ENCODE measurements at places on chromosomes 4 and X.

DNA sequence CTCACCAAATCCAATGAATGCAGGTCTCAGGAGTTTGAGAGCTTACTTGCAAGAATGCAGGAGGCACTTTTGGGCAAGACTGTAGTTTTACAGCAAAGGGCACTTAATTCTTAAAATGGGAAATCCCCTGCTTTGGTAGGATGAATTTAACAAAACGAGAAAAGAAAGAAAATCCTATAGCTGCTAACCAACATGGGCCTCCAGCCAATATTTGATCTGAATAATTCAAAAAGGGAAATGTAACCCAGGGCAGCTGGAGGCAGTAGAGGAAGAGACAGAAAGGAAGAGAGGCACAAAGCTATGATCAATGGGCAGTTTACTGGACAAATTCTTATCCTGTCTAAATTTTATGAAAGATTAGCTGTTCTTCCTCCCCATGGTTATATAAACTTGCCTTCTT, 142.3 kb downstream of the SH3KBP1 start:
- DNase-seq = no peak

- no peak for DNase-seq
Observed at GRCh38 chrX:67723580-67724351, 179.9 kb downstream of the AR start.

DNA sequence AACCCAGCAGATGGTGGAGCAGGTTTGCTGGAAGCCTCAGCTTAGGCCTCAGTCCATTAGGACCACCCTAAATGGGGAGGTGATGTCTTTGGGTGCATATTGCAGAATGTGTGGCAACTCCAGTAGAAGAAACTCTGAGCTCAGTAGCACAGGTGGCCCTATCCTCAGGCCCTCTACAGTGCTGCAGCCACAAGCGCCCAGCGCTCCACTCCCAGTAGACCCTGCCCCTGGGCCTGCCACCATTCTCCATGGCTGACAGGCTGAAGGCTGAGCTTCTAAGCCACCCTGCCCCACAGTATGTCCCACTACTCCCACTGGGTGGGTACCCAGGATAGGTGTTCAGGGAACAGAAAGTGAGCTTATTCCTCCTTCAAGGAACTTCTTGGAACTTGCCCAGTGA, 162.8 kb upstream of the MAMLD1 start:
- no peak for DNase-seq

DNA sequence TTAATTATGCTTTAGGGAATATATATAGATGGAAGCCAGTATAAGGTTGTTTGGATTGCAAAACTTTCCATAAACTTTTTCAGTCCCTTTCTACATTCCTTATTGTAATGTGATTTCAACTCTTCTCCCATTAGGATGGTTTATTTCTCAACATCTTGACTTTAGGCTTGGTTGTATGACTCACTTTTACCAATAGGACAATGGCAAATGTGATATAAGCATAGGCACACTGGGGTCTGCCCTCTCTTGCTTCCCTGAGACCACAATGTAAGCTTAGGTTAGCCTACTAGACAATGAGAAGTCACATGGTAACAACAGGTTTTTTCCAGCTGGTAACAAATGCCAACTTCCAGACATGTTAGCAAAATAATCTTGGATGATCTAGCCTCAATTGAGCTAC, 163.3 kb upstream of the RBPJ start:
- DNase-seq = no peak

DNA sequence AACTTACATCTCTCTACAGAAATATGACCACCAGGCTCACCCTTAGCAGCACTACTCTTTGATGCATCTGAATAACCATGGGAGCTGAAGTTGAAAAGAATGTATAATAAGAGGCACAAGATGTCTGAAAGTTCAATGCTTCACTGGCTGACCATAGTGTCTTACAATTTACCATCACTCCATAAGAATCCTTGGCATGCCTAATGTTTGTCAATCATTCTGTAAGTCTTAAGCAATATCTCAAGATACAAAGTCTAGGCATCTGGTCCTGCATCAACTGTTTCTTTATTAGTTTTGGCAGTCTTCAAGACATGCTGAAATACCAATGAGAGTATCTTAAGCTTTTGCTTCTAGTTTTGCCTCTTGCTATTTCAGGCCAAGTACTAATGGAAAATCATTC, 755.5 kb downstream of the STIM2 start:
- no peak for DNase-seq

DNA sequence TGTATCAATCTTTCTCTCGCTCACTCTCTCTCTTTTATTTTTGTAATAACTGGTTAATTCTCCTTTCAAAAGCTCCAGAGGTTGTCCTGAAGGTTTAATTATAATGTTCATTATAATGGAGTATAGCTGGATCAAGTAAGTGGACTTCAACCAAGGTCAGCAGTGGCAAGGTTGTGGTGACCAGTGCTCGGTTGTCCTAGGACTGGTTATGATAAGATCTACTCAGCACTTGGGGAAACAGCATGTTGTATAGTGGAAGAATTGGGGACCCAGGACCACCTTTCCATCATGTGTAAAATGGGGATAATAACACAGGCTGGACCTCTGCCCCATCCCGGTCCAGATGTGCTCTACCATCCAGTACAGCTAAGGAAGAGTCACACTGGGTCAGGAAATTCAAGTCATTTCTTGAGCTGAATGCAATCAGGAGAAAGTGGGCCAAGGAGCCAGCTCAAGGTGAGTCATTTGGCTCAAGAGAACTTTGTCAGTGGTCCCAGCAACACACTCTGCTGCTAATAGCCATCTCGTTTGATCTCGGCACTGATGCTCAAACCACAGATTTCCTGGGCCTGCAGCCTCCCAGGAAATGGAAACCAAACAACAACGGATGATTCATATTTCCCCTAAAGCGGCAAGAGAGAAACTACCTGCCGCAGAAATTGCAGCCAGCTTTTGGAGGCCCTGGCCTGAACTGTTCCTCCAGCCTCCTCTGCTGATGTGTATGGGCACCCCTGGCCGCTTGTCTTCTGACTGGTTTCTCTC, 123.6 kb upstream of the RBPJ start:
- DNase-seq = peak; percentile 12

GRCh38 chr4:185640811-185641675, 105.7 kb upstream of the PDLIM3 start:
- no peak for DNase-seq

DNA sequence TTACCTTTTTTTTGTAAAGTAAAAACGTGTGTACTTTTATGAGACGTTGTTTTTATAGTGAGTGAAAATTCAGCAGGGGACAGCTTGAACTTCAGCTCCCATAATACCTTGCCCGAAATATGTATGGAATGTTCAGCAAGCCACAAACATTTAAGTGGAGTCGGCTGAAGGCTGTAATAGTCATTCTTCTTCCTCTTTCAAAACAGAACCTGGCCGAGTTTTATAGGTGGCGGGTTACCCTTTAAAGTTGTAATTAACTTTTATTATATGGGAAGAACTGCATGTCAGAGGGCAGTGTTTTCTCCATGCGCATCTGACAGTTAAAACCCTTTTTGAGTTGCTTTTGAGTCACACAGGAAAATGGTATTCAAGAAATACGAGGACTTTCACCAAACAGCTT, 50.7 kb downstream of the CLDN34 start:
- no peak for DNase-seq

DNA sequence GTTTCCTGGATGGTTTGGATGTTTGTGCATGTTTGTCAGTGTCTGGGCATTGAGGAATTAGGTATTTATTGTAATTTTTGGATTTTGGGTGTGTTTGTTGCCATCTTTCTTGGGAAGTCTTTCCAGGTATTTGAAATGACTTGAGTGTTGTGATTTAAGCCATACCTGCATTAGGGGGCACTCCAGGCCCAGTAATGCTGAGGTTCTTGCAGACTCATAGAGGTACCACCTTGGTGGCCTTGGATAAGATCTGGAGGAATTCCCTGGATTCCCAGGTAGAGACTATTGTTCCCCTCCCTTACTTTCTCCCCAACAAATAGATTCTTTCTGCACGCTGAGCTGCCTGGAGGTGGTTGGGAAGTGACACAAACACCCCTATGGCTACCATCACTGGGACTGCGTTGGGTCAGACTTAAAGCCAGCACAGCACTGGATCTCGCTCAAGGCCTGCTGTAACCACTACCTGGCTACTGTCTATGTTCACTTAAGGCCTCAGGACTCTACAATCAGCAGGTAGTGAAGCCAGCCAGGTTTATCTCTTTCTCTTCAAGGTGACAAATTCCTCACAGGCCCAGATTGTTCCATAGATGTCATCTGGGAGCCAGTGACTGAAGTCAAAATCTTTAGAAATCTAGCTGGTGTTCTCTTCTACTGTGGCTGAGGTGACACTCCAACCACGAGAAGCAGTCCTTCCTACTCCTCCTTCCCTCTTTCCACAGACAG, 643.6 kb downstream of the PDHA2 start:
- DNase-seq = no peak

- DNase-seq = no peak
Observed at GRCh38 chr4:37960679-37961450, 667 bp downstream of the PTTG2 start.

DNA sequence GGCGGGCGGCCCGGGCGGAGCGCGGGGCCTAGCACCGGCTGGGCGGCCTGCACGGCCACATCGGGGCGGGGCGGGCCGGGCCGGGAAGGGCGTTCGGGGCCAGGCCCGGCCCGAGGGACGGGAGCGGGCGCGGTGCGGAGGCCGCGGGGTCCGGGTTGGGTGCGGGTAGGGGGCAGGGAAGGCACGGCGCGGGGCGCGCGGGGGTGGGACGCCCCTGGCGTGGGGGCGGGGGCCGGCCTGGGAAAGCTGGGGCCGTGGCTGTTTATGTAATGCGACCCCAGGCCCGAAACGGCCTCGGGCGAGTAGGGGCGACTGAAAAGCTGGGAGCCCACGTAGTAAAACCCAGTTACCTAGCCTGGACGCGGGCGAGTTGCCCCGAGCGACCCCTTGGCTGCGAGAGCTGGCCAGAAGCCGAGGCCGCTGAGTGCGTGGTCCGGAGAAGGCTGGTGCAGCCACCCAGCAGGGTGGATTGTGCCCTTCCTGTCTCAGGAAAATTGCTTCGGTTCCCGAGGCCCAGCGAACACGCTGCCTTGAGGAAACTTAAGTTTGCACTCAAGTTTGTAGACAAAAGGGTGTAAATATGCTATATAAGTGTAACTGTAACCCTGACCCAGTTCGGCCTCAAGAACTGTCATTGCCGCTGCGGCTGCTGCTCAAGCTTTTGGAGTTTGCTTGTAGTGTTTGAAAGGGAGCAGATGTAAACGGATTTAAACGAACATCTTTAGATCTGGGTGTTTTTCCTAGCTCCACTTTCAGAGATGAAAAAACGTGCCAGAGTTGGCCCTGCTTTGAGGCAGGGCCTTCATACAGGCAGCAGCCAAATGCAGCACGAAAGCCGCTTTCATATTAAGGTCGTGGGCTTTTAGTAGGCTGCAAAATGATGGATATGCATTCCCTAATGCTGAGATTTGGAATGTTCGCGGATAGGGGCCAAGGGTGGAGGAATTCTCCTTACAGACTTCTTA, 674 bp downstream of the SEC24B start:
- no peak for DNase-seq

DNA sequence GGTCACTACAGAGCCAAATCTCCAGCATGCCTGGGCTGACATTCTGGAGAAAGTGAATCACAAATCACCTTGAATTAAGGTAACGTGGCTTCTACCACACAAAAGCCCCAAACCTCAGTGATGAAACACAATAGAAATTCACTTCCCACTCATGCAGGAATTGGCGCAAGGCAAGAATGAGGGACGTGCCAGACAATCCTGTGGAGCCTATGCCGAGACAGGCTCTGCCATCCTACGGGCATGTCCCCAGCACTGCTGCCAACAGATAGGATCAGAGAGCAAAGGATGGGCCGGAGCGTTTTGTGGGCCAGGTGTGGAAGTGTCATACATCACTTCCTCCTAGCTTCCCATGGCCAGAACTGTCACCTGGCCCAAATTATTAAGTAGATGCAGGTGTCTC, 118.0 kb downstream of the IRF2 start:
- DNase-seq = no peak

DNA sequence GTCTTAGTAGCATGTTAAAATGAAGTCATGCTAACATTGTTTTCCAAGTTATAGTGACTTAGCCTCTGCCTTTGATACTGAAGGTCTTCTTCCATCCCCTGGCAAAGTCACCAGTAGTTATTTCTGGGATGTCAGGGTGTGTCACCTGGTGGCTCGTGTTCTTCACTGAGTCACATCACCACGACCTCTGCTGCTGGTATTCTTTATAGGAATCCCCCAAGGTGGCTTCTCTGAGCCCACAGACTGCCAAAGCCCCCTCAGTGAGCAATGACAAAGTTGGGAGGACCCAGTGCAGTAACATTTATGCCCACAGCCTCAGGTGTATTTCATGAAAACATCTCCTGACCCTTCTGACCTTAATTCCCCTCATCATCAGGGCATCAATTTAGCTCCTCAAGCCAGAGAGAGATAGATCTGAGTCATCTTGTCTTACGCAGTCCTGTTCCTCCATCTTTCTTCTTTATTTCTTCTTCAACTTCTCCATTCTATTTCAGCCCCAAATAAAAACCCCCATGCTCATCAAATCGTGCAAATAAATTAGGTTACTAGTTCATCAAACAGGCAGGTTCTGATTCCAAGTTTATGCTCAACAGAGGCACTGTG, 29.3 kb upstream of the GPRIN3 start:
- DNase-seq = no peak

DNA sequence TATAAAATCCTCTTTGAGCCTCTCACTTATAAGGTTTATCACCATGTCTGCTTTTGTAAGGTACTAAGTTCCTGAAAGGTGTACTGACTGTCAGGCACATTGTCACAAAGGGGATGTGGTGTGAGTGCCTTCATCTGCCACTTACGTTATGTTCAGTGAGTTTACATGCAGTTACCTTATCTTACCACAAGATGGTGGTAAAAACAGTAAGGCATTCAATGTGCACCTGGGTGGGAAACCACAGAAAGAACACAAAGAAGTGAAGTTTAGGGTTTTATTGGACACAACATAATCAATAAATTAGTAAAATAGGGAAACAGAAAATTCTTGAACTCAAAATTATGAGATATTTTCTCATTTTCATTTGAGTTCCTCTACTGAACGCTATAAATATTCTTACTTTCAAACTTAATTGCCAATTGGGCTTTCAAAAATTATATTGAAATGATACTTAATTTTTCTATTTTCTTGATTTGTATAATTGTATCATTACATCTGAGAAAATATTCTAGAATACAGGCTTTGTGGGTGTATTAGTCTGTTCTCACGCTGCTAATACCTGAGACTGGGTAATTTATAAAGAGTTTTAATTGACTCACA, 650.8 kb downstream of the PCDH7 start:
- DNase-seq = no peak

DNA sequence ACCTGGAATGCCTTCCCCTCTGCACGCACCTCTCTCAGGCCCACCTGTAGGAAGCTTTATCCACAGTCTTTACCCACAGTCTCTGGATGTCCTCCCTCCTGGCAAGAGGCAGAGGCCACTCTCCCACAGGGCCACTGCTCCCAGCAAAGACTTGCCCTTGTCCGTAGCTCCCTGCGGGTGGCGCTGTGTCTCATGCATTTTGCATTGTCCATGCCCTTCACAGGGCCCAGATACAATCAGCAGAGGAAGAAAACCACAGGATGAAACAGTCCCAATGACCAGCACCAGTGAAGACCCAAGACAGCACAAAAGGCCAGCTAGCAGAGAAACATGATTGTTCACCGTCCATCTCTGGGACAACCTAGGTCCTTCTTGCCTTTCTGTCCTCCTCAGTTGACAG, 2.1 kb upstream of the NSG1 start:
- DNase-seq = no peak

- no peak for DNase-seq
Observed at GRCh38 chrX:95058815-95059214, 1384.8 kb downstream of the FAM133A start.

GRCh38 chrX:44274096-44274495, 69.4 kb downstream of the EFHC2 start:
- no peak for DNase-seq

- no peak for DNase-seq
Observed at GRCh38 chr4:92305148-92305877, 1.5 kb downstream of the GRID2 start.

All from stimulated activated CD8-positive, alpha-beta memory T cell treated with anti-CD3 and anti-CD28 coated beads, Interleukin-7, amount 100 ng/mL, for 24 hours (primary cell).